ENCODE measurements at places on chromosomes 12 and 14.

- no peak overlapping the region for H3K27ac ChIP-seq
- no peak overlapping the region for H3K4me3 ChIP-seq
- no peak for DNase-seq
- no peaks in the 10 kb centered on the region for H3K27me3 ChIP-seq
- H3K36me3 ChIP-seq = no peaks in the 10 kb centered on the region
These were observed 388.6 kb upstream of the TMPO start for GRCh38 chr12:98126637-98127335.

GRCh38 chr12:80551897-80552296 is 107.9 kb downstream of the PTPRQ start:
- H3K27me3 ChIP-seq = no peaks in the 10 kb centered on the region
- no peak overlapping the region for H3K27ac ChIP-seq
- H3K36me3 ChIP-seq = no peaks in the 10 kb centered on the region
- peaks cover 20% of the 10 kb centered on the region for H3K4me1 ChIP-seq
- DNase-seq = no peak
- H3K4me3 ChIP-seq = no peak overlapping the region

GRCh38 chr14:70143306-70143705 is 45.4 kb downstream of the SLC8A3 start:
- no peak overlapping the region for H3K4me3 ChIP-seq
- H3K36me3 ChIP-seq = no peaks in the 10 kb centered on the region
- no peak for DNase-seq
- no peak overlapping the region for H3K27ac ChIP-seq
- H3K27me3 ChIP-seq = no peaks in the 10 kb centered on the region
- H3K4me1 ChIP-seq = no peaks in the 10 kb centered on the region

DNA sequence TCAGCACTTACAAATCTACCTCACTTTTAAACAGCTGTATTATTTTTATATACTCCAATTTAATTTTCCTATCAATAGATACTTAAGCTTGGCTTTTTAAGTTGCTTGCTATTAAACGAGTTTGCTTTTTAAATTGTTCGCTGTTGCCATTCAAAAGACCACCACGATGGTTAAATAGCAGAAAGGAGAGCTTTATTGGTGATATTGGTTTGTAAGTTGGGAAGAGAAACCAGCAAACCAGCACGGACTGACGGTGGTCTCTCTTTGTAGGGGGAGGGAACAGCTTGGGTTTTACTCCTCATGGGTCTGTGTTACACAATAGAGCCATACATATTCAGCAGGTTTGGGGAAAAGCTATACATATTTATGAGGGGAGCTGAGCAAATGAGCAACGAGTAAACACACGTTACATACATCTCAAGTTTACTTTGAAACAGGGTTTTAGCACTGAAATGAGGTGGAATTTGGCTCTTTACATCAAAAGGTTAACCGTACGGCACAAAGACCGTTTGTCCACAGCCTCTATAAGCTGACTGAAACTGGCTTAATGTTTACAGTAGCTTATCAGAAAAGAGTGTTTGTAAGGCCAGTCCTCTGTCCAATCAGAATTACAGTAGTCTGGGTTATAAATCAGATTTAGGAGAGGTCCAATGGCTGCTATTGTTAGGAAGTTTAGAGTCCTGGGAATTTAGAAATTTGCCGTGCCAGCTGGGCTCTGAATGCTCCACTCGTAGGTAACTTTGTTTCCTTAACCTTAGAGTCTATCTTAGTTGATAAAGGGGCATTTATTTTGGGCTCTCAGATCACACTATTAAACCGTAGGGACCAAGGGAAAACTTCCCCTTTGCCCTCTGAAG is 69.7 kb upstream of the DHRS4 start:
- no peaks in the 10 kb centered on the region for H3K36me3 ChIP-seq
- no peak overlapping the region for H3K4me3 ChIP-seq
- peaks cover 51% of the 10 kb centered on the region for H3K27me3 ChIP-seq
- H3K27ac ChIP-seq = no peak overlapping the region
- no peaks in the 10 kb centered on the region for H3K4me1 ChIP-seq
- no peak for DNase-seq

DNA sequence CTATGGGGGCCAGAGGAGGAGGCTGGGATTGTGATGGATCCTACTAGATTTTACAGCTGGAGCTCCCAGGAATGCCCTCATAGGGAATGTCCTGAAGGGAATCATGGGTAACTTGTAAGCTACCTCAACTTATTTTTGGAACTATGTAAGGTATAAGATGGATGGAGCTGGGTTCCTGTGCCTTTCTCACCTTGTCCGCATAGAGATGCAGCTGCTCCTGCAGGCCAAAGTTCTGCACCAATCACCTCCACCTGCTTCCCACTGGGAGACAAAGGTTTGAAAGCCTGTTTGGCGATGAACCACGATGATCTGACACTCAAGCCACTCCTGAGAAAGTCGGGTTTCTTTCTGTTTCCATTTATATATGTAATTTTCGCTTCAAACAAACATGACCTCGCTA is 648 bp upstream of the AKAP5 start:
- H3K27me3 ChIP-seq = no peaks in the 10 kb centered on the region
- H3K27ac ChIP-seq = peak overlapping the region; percentile 57
- DNase-seq = no peak

GRCh38 chr14:94372021-94372605 is 16.3 kb downstream of the SERPINA1 start:
- H3K27ac ChIP-seq = no peak overlapping the region
- peaks cover 4% of the 10 kb centered on the region for H3K4me1 ChIP-seq
- no peaks in the 10 kb centered on the region for H3K36me3 ChIP-seq
- no peak for DNase-seq
- H3K4me3 ChIP-seq = no peak overlapping the region
- H3K27me3 ChIP-seq = no peaks in the 10 kb centered on the region

DNA sequence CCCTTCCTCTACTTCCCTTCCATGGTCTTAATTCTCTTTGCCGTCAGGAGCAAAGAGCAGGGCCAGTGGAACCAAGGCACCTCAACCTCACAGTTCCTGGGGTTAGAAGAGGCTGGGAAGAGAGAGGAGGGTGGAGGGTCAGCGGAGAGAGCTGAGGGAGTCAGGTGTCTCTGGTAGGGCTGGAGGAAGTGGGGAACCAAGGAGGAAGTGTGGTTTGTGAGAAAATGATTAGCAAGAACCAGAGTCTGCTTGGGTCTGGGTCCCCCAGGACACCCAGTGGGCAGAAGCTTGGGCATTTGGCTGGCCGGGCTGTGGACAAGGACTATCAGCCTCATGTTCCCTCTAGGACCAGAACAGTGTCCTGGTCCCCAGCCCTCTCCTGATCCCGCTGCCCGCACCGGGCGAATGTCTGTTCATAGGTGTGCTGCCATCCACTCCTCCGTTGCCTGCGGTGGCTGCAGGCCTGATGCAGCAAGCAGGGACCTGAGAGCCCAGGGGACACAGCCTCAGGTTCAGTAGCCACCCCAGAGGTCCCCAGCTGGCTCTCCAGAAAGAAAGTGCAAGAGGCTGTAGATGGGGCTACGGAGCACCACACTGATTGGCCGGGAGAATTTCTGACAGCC is 2.3 kb downstream of the HOXC12 start:
- H3K27ac ChIP-seq = no peak overlapping the region
- no peaks in the 10 kb centered on the region for H3K36me3 ChIP-seq
- peaks cover 6% of the 10 kb centered on the region for H3K4me1 ChIP-seq
- H3K27me3 ChIP-seq = peaks cover 87% of the 10 kb centered on the region

GRCh38 chr12:52899338-52900035 is 5.4 kb downstream of the KRT8 start:
- no peaks in the 10 kb centered on the region for H3K27me3 ChIP-seq
- H3K4me1 ChIP-seq = peaks cover 30% of the 10 kb centered on the region
- no peaks in the 10 kb centered on the region for H3K36me3 ChIP-seq
- no peak overlapping the region for H3K4me3 ChIP-seq

GRCh38 chr12:132407451-132407961 is 78.1 kb upstream of the GALNT9 start:
- no peak overlapping the region for H3K4me3 ChIP-seq
- peaks cover 5% of the 10 kb centered on the region for H3K27me3 ChIP-seq
- H3K27ac ChIP-seq = no peak overlapping the region
- no peaks in the 10 kb centered on the region for H3K4me1 ChIP-seq
- no peak for DNase-seq

- peaks cover 19% of the 10 kb centered on the region for H3K4me1 ChIP-seq
- H3K27me3 ChIP-seq = no peaks in the 10 kb centered on the region
- no peak overlapping the region for H3K4me3 ChIP-seq
- no peak overlapping the region for H3K27ac ChIP-seq
These were observed 4.9 kb downstream of the DENR start for GRCh38 chr12:122757568-122757967.

DNA sequence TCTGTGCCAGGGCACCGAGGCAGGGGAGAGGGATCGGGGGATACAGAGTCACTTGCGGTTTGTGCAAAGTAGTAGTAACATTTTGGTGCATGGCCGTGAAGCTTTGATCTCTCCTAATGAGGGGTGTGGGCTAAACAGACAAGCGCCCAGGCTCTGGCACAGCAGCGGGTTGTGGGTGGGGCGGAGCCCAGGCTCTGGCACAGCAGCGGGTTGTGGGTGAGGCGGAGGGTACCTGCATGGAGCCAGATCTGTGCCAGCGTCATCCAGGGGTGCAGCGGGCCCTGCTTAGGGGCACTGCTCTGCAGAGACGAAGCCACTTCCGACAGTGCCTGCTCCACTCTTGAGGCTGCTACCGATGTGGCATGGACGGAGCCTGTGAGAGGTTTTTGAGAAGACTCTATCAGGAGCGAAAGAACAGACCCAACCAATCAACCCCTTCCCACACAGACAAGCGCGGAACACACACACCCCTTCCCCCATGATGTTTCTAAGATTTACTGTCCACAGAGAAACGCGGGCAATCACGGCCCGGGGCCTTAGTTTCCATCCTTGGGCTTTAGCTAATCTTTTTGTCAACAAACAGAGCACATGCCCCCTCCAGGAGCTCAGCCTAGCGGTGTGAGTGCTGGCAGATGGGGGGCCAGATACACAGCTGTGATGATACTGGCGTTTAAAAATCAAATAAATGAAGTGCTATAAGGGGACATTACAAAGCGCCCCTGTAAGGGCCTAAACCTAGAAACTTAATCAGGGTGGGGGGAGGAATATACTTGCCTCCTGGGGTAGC is 196.6 kb downstream of the CALM1 start:
- peaks cover 3% of the 10 kb centered on the region for H3K36me3 ChIP-seq
- DNase-seq = no peak
- H3K4me3 ChIP-seq = no peak overlapping the region
- H3K4me1 ChIP-seq = no peaks in the 10 kb centered on the region
- no peak overlapping the region for H3K27ac ChIP-seq

- H3K4me3 ChIP-seq = peak overlapping the region; percentile 68
- no peak for DNase-seq
- H3K36me3 ChIP-seq = no peaks in the 10 kb centered on the region
These were observed 1.7 kb downstream of the TRHDE start for GRCh38 chr12:72273851-72274351.

All from osteocyte (in vitro differentiated cells).